Large intestine (tissue), 12 donors: ENCODE measurements at places on chromosomes 4 and X. TPM values are rescaled to one million over a fixed set of nuclear protein-coding genes. Genes with fewer than 3 reads are reported as not detected.

The BEX3 gene
- polyA plus RNA-seq = 191 TPM

The MAGEB17 gene
- not detected for polyA plus RNA-seq

The IL1RAPL2 gene
- 0.16 TPM for polyA plus RNA-seq

The H2BW1 gene
- not detected for polyA plus RNA-seq

The PASD1 gene
- polyA plus RNA-seq = not detected

The UCP1 gene
- polyA plus RNA-seq = not detected

The BRS3 gene
- polyA plus RNA-seq = 0.03 TPM

The OCRL gene
- polyA plus RNA-seq = 23.6 TPM

The KIAA1210 gene
- 0.03 TPM for polyA plus RNA-seq

The MAGEC2 gene
- not detected for polyA plus RNA-seq

The HTN3 gene
- polyA plus RNA-seq = not detected

The SLC49A3 gene
- polyA plus RNA-seq = 4.6 TPM

The MUC7 gene
- not detected for polyA plus RNA-seq

The SLC25A43 gene
- 13.2 TPM for polyA plus RNA-seq

The TMPRSS11A gene
- 0.04 TPM for polyA plus RNA-seq

The SMIM31 gene
- polyA plus RNA-seq = 23.4 TPM

The IQCM gene
- polyA plus RNA-seq = 0.15 TPM

The CPZ gene
- polyA plus RNA-seq = 3.1 TPM

The CDS1 gene
- polyA plus RNA-seq = 59.6 TPM

The ARX gene
- polyA plus RNA-seq = 1.8 TPM

The P2RY10 gene
- 1.2 TPM for polyA plus RNA-seq

The GJB1 gene
- 64.0 TPM for polyA plus RNA-seq

The MAGEA10 gene
- polyA plus RNA-seq = 0.06 TPM

The THOC2 gene
- 91.3 TPM for polyA plus RNA-seq

The USP17L10 gene
- not detected for polyA plus RNA-seq

The PRDM8 gene
- polyA plus RNA-seq = 3.0 TPM

The RASL11B gene
- 2.1 TPM for polyA plus RNA-seq

The TMPRSS11F gene
- not detected for polyA plus RNA-seq

The HTN1 gene
- not detected for polyA plus RNA-seq

The MAGEA8 gene
- 0.12 TPM for polyA plus RNA-seq

The IL9R gene
- 0.48 TPM for polyA plus RNA-seq

The MND1 gene
- polyA plus RNA-seq = 6.8 TPM

The RPS6KA6 gene
- polyA plus RNA-seq = 8.2 TPM
